HepG2 (cell line): ENCODE measurements at places on chromosomes 13 and 19. TPM values are rescaled to one million over a fixed set of nuclear protein-coding genes. Genes with fewer than 3 reads are reported as not detected.

GRCh38 chr19:35704218-35704617, at the start of gene ZBTB32:
Gene ZBTB32 (plus strand): TSS chr19:35704558. CDS start chr19:35714627, 10,069 bp downstream.
- no peaks in the 10 kb centered on the region for H3K27me3 ChIP-seq
- H3K4me1 ChIP-seq: peaks cover 23% of the 10 kb centered on the region
- no peaks in the 10 kb centered on the region for H3K36me3 ChIP-seq
- H3K27ac ChIP-seq: no peak within 1 kb of the TSS
- DNase-seq: no peak

DNA sequence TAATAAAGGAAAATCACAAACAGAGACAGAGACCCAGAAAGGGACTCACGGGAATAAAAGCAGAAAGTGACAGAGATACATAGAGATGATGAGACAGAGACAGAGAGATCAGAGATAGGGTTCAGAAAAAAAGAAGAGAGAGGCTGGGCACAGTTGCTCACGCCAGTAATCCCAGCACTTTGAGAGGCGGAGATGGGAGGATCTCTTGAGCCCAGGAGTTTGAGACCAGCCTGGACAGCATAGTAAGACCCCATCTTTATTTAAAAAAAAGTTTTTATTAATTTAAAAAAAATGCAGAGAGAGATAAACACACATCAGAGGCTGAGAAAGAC, 19.4 kb upstream of the FOSB start:
- H3K4me3 ChIP-seq: no peak overlapping the region
- peaks cover 86% of the 10 kb centered on the region for H3K4me1 ChIP-seq

GRCh38 chr13:18921063-18921462, 260.6 kb downstream of the TUBA3C start:
- DNase-seq: no peak
- no peaks in the 10 kb centered on the region for H3K4me1 ChIP-seq
- no peaks in the 10 kb centered on the region for H3K36me3 ChIP-seq
- H3K27ac ChIP-seq: no peak overlapping the region
- no peaks in the 10 kb centered on the region for H3K27me3 ChIP-seq

DNA sequence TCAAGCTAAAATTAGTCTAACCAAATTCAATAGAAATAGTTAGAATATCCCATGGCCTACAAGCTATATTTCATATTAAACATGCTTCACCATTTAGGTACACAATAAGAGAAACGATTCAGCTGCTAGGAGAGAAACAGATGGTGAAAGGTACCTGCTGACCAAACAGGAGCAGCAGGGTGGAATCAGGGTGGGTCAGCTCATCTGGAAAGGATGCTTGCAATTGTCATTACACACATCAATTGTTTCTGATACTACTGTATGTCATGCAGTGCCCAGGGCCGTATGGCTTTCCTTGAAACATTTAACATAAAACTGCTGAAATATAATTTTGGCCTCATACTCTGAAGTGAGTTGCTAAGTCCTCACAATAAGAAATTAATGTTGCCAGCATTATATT, 776.0 kb downstream of the DACH1 start:
- no peaks in the 10 kb centered on the region for H3K36me3 ChIP-seq
- no peak overlapping the region for H3K4me3 ChIP-seq
- H3K27ac ChIP-seq: no peak overlapping the region
- no peaks in the 10 kb centered on the region for H3K4me1 ChIP-seq
- no peaks in the 10 kb centered on the region for H3K27me3 ChIP-seq

DNA sequence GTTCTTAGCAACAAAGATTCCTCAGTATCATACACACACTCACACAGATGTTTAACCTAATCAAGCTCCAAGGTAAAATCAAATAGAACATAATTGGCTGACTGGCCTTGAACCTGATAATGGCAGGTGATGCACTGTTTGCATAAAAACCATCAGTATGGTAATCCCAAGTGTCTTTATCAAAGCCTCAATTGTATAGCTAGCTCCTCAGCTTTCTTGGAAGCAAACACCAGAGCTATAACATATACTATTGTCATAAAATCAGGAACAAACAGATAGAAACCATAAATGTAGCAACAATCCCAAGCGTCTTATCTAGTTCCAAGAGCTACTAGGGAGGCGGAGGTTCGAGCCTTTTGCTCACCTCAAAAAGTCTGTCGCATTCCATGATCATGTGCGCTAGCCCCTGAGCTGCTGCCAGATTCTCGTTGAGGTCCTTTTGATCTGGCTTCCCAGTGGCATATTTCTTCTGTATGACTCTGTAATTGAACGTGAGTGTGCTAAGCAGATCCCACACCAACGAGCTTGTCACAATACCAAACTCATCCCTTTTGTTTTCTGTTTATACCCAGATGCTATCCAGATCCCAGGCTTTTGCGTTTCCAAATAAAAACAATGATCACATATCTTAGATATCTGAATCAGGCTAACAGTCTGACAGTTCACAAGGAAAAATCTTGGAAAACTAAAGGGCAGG, 95.3 kb downstream of the KL start:
- peak; percentile 82 for DNase-seq
- peaks cover 18% of the 10 kb centered on the region for H3K36me3 ChIP-seq
- no peak overlapping the region for H3K4me3 ChIP-seq
- peaks cover 44% of the 10 kb centered on the region for H3K4me1 ChIP-seq
- H3K27me3 ChIP-seq: no peaks in the 10 kb centered on the region

C19orf81 gene
- not detected in 2 replicates for total RNA-seq

CD22 gene
- total RNA-seq: 0.49 and 0.71 TPM in 2 replicates
